NCI-H345 (cell line): ENCODE measurements at places on chromosomes 7 and 10.
A peak's percentile ranks its signal among the peaks of the same experiment; 100 is the strongest.

DNA sequence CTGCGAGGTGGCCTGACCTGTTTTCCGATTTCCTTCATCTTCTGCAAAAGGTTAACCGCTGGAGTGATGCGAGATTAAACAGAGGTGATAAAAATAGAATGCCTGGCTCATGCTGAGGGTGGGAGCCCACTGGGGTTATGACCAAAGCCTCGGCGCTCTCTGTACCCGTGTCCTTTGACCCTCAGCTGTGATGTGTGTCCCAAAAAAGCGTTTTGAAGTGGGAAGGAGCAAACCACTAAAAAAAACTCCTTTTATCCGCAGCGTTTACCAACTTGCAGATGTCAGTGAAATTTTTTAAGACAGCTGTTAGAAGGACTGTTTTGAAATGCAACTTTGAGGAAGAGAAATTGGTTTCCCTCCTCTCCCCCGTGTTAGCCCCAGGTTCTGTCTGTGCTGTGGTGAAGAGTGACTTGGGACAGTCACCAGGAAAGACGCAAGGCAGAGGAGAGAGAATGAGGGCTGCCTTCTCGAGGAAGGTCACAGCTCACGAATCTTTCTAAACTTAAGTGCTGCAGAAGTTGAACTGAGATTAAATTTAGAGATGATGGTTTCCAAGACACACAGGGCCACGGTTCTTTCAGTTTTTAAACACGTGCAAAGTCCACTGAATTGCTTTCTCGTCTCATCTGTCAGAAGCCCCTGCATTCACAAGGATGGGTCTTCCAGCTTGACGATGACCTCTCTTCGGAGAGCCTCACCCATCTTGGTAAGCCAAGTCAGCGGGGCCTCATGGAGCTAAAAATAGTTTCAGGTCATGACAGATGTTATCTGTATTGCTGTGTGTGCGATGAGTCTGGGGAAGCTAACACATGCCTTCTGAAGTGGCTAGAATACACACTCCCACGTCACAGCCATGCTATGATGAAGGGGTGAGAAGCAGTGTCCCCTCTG, 27.6 kb downstream of the AMZ1 start:
- DNase-seq: no peak

GRCh38 chr7:72493850-72494661, 81.9 kb upstream of the CALN1 start:
- peak; percentile 20 for DNase-seq

DNA sequence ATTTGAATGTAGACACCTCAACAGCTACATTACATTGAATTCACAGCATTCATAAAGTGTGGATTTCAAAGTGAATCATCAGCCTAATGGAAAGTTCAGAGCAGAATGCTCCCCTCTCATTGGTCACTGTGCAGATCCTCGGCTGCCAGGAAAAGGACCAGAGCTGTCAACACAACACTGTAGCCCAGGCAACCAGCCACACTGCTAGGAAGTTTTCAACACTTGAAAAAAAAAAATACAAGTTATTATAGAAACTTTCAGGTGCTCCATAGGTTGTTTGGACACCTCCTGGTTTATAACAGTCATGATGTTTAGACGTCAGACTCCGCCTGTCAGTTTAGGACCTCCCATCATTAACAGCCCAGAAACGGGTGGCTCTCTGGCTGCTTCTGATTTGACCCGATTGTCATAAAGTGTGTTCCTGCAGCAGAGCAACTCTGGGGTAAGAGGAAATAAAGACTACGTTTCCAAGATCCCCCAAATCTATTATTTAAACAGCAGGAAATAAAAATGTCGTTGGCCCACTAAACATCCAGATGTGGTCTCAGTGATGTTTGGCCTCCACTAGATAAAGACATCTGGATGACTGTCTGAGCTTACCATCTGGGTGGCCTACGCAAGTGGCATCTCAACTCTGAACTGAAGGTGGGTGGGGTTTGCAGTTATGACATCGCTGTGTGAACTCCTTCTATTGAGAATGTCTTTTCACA, 117.4 kb downstream of the CABCOCO1 start:
- no peak for DNase-seq

DNA sequence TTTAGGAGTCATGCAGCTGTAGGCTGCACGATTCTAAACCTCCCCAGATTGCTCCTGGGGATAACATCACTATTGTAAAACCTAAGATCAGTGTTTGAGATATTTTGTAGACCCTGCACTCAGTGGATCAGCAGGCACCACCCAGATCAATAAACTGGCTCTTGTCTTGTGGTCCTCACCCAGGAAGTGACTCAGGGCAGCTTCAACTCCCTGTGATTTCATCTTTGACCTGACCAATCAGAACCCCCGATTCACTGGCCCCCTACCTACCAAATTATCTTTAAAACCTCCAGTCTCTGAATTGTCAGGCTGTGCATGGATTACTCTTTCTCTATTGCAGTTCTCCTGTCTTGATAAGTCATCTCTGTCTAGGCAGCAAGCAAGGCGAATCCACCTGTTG, 25.7 kb downstream of the ARL5B start:
- DNase-seq: no peak

GRCh38 chr7:146878901-146879300, 762.3 kb downstream of the CNTNAP2 start:
- no peak for DNase-seq

DNA sequence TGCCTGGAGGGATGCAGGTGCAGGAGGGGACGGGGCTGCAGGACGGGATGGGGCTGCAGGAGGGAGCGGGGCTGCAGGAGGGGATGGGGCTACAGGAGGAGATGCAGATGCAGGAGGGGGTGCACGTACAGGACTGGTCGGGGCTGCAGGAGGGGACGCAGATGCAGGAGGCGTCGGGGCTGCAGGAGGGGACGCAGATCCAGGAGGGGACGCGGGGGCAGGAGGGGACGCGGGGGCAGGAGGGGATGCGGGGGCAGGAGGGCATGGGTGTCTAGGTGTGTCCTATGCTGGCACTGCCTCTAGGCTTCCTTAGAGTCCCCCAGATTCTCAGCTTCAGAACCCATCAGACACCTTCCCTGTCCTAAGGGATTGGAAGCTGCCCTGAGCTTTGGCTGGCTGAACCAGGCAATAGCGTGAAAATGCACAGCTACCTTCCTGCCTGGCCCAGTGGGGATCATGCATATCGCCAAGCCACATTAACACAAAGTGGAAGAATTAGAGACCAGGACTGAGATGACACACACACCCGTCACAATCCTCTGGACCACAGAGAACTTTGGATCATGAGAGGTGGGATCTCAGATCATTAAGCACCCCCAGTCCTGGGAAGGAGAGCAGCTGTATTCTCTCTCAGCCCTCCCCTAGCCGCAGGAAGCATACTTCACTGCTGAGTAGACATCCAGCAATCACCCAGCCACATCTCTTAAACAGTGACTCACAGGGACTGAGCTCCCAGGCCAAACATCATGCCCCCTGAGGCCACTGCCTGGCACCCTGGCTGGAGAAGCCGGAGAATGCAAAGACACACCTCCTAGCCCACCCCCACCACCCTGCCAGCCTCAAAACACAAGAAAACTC, 67.3 kb downstream of the VWA2 start:
- no peak for DNase-seq

- no peak for DNase-seq
These were observed 418.0 kb upstream of the ETV1 start for GRCh38 chr7:14407246-14408015.

GRCh38 chr10:100009283-100009792, 409 bp downstream of the DNMBP start:
- DNase-seq: peak; percentile 41

DNA sequence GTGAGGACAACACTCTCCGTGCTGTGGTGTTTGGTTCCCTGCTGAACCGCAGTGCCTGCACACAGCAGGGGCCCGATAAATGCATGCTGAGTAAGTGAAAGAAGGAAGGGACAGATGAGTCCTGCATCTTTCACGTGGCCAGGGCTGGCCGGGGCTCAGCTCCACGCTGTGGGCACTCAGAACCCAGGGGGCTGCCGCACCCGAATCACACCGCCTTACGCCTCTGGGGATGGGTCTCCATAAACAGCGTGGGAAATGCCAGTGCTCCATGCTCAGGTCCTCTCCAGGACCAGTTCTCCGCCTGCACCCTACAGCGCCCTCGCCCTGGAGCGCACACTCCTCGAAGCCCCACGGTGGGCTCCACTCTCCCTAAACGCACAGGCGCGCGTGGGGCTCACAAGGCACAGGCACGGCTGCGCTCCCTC, 38.1 kb downstream of the RASGEF1A start:
- DNase-seq: no peak

- no peak for DNase-seq
These were observed 3.5 kb downstream of the TEX36 start for GRCh38 chr10:125679436-125679835.

DNA sequence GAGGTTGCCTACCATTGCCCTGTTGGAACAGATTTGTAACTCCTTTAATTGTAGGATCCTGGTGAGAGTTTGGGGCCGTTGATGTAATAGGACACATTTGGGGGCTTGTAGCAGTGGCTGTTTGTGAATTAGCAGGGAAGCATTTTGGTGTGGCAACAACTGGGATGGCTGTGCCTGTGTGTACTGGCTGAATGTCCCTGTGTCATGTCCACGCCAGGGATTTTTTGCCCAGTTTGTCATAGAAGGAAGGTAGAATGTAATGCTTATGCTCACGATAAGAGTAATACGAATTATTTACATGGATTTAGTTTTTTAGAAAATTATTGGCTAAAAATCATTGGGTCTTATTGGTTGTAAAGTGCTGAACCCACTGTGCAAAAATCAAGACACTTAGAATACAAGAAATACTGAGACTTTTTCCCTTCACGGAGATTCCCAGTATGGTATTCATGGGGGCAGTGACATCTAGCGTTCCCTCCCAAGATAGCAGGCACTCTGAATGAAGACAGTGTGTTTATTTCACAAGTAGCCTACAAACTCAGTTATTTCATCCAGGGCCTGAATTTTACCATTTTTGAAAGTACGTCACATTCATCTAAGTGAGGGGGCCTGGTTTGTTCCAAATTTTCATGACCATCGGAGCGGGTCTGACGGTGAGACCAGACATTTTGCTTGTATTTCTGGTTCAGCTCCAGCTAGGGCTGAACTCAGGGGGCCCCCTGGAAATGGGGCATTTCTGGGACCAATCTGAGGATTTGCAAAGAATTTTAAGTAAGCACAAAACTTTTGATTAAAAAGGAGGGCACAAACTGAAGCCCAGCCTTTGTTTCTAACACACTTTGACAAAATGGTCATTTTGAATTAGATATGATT, 74.7 kb downstream of the CACNB2 start:
- DNase-seq: no peak

- no peak for DNase-seq
These were observed 50.4 kb upstream of the CACUL1 start for GRCh38 chr10:118805146-118805545.
